ENCODE measurements at places on chromosomes 13 and 19. TPM values are rescaled to one million over a fixed set of nuclear protein-coding genes. Genes with fewer than 3 reads are reported as not detected.

DNA sequence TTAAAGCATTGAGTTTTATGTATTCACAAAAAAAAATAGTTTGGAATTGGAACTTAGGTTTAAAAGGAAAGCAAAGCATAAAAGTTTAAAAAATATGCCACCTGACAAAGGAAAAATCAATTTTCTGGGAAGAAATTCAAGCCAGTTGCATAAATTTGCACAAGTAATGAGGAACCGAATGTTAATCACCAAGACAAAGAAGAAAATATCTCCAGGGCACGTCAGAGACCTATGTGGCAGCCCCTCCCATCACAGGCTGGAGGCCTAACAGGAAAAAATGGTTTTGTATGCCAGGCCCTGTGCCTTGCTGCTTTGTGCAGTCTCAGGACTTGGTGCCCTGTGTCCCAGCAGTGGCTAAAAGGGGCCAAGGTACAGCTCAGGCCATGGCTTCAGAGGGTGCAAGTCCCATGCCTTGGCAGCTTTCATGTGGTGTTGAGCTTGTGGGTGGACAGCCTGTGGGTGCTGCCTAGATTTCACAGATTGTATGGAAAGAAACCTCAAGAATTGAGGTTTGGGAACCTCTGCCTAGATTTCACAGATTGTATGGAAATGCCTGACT is 767.2 kb upstream of the SLC10A2 start:
- no peaks in the 10 kb centered on the region for H3K27me3 ChIP-seq
- DNase-seq: no peak
- H3K4me3 ChIP-seq: no peak overlapping the region
- H3K36me3 ChIP-seq: no peaks in the 10 kb centered on the region

DNA sequence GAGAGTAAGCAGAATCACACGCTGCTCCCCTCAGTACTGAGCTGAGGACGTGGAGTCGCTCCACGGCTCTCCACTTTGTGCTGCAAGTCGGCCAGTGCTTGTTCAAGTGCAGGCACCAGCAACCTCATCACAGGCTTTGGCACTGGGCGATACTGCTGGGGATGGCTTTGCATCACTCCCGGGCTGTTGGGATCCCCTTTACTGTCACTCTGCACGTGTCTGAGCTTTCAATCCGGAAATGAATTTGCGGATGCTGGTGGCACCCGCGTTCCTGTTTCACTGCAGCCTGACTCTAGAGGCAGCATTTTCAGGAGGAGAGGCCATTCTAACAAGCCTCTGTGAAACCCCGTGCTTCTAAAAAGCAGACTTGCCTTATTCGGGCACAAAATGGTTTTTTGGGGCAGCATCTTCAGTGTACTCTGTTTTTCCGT is 19.1 kb downstream of the SMARCA4 start:
- no peaks in the 10 kb centered on the region for H3K27me3 ChIP-seq
- no peaks in the 10 kb centered on the region for H3K36me3 ChIP-seq
- H3K27ac ChIP-seq: no peak overlapping the region
- H3K4me3 ChIP-seq: peak overlapping the region; percentile 22
- DNase-seq: no peak
- peaks cover 10% of the 10 kb centered on the region for H3K4me1 ChIP-seq

Gene N4BP2L1
- total RNA-seq: 53.0 TPM

GRCh38 chr19:40398417-40399131 is 8.6 kb upstream of the HIPK4 start:
- H3K27me3 ChIP-seq: peaks cover 16% of the 10 kb centered on the region

- peaks cover 2% of the 10 kb centered on the region for H3K27me3 ChIP-seq
- no peaks in the 10 kb centered on the region for H3K36me3 ChIP-seq
- no peaks in the 10 kb centered on the region for H3K4me1 ChIP-seq
- H3K4me3 ChIP-seq: no peak overlapping the region
- no peak for DNase-seq
Observed at GRCh38 chr13:76848596-76848995, 37.6 kb downstream of the KCTD12 start.

DNA sequence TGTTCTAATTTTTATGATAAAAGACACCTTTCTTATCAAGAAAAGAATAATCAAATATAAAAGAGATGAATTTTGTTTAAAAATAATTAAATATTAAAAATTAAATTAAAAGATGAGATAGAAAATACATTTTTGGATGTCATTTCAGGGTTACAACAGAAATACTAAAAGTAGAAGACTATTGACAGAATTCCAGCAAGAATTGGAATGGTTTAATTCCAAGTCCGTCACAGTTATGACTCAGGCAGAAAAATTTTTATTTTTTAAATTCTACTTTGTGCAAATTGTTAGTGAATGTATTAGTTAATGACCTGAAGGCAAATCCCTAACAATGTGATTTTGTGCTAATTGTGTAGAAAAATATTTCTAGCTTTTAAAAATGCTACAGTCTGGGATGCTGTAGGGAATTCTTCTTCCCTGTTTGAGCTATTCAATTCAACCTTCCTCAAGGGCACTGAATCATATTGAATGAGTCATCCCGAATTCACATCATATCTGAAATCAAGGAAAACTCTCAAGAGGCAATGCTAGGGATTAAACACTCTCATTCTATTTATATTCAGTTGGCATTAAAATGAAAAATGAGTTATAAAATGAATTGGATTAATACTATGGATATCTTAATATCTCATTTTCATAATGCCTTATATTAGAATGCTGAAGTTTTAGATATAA is 633.5 kb upstream of the ATXN8OS start:
- no peaks in the 10 kb centered on the region for H3K4me1 ChIP-seq
- no peak overlapping the region for H3K27ac ChIP-seq
- H3K36me3 ChIP-seq: no peaks in the 10 kb centered on the region

DNA sequence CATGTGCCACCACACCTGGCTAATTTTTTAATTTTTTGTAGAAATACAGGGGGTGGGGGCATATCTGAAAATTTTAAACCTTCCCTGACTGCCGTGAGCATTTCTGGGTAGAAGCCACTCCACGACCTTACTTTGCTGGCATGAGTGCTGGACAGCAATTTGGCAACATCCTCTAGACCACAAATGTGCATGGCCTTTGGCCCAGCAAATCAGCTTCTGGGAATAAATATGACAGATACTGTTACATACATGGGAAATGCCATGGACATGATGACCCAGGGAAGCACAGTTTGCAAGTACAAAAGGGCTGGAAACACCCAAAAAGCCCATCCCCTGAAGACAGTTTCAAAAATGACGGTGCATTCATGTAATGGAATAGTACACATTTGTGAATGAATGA is 3.2 kb upstream of the PVR start:
- no peaks in the 10 kb centered on the region for H3K36me3 ChIP-seq
- H3K27me3 ChIP-seq: peaks cover 17% of the 10 kb centered on the region
- no peak overlapping the region for H3K4me3 ChIP-seq
- H3K27ac ChIP-seq: no peak overlapping the region

GRCh38 chr13:37914781-37915391 is 45.3 kb upstream of the TRPC4 start:
- no peaks in the 10 kb centered on the region for H3K4me1 ChIP-seq
- H3K27ac ChIP-seq: no peak overlapping the region
- DNase-seq: no peak
- H3K4me3 ChIP-seq: no peak overlapping the region
- no peaks in the 10 kb centered on the region for H3K36me3 ChIP-seq

GRCh38 chr19:14301150-14301549 is 80.1 kb upstream of the ADGRE5 start:
- no peak overlapping the region for H3K27ac ChIP-seq
- H3K4me3 ChIP-seq: no peak overlapping the region
- H3K36me3 ChIP-seq: no peaks in the 10 kb centered on the region
- H3K4me1 ChIP-seq: no peaks in the 10 kb centered on the region

Gene STAP2
- 8.4 TPM for total RNA-seq

DNA sequence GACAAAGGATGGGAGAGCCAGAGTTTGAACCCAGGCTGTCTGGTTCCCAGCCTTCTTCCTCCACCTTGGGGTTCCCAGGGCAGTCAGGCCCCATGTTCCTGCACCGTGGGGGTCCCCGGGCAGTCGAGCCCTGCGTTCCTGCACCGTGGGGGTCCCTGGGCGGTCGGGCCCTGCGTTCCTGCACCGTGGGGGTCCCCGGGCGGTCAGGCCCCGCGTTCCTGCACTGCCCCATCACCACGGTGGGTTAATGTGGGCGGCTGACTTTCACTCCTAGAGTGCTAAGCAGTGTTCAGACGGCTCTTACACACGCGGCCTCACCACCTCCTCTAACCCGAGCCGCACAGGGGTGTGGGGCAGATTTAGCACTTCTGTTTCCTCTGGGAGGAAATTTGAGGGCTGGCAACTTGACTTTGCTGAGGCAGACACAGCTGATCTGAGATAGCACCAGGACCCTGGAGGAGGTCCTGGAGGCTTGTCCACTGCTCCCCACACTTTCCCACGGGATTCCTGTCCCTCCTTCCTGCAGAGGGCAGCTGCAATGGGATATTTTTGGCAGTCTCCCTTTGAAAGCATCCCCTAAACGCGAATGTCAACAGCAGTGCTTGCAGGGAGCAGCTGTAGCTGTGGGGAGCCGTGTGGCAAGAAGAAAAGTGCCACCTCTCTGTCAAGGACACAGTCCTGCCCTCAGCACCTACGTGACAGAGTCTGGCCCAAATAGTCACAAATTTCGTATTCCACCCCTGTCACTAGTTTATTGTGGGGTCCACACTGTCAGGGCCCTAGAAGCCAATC is 239.4 kb downstream of the TEX29 start:
- H3K4me1 ChIP-seq: no peaks in the 10 kb centered on the region
- no peaks in the 10 kb centered on the region for H3K36me3 ChIP-seq
- H3K27ac ChIP-seq: no peak overlapping the region
- no peak overlapping the region for H3K4me3 ChIP-seq

GRCh38 chr19:32164384-32164992 is 180.9 kb upstream of the ZNF507 start:
- no peak for DNase-seq
- H3K4me3 ChIP-seq: no peak overlapping the region
- H3K4me1 ChIP-seq: no peaks in the 10 kb centered on the region

- H3K36me3 ChIP-seq: no peaks in the 10 kb centered on the region
- no peak overlapping the region for H3K27ac ChIP-seq
- H3K27me3 ChIP-seq: peaks cover 10% of the 10 kb centered on the region
- DNase-seq: no peak
- H3K4me3 ChIP-seq: no peak overlapping the region
- no peaks in the 10 kb centered on the region for H3K4me1 ChIP-seq
Observed at GRCh38 chr13:44364345-44365000, 9.2 kb upstream of the SERP2 start.

GRCh38 chr19:50639121-50640112 is at the start of gene SYT3:
SYT3 (minus strand) TSS chr19:50639881; CDS start chr19:50637411, 2,470 bp downstream.
- H3K4me1 ChIP-seq: peaks cover 5% of the 10 kb centered on the region
- H3K27ac ChIP-seq: no peak within 1 kb of the TSS
- no peaks in the 10 kb centered on the region for H3K36me3 ChIP-seq
- H3K4me3 ChIP-seq: peak within 1 kb of the TSS; percentile 83
- DNase-seq: peak; percentile 52

DNA sequence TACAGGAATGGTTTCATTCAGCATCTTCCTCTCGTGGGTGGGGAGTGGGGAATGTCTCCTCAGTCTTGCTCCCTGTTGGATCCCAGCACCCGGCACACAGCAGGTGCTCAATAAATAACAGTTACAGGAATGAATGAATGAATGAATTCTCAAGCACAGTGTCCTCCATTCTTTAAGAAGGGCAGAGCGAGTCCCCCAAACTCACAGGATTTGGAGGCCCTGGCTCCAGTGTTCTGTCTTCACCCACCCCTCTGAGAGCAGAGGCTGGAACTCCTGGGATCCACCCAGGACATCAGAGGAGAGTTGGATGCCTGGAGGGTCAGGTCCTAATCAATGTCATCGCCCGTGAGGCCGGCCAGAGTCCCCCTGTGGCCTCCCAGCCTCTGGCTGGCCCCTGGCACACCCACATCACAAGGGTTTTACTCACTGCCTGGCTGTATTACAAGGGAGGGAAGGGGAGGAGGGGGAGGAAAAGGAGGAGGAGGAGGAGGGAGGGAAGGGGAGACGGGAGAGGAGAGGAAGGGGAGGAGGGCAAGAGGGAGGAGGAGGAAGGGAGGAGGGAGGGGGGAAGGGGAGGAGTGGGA is 8.7 kb upstream of the CREB3L3 start:
- DNase-seq: no peak
- H3K36me3 ChIP-seq: no peaks in the 10 kb centered on the region
- H3K27ac ChIP-seq: no peak overlapping the region

- no peak overlapping the region for H3K27ac ChIP-seq
- no peak for DNase-seq
- peaks cover 21% of the 10 kb centered on the region for H3K27me3 ChIP-seq
- no peak overlapping the region for H3K4me3 ChIP-seq
- no peaks in the 10 kb centered on the region for H3K36me3 ChIP-seq
- peaks cover 2% of the 10 kb centered on the region for H3K4me1 ChIP-seq
Observed at GRCh38 chr13:78786459-78786858, 127.5 kb upstream of the OBI1 start.

Gene RXFP2
- not detected for total RNA-seq

DNA sequence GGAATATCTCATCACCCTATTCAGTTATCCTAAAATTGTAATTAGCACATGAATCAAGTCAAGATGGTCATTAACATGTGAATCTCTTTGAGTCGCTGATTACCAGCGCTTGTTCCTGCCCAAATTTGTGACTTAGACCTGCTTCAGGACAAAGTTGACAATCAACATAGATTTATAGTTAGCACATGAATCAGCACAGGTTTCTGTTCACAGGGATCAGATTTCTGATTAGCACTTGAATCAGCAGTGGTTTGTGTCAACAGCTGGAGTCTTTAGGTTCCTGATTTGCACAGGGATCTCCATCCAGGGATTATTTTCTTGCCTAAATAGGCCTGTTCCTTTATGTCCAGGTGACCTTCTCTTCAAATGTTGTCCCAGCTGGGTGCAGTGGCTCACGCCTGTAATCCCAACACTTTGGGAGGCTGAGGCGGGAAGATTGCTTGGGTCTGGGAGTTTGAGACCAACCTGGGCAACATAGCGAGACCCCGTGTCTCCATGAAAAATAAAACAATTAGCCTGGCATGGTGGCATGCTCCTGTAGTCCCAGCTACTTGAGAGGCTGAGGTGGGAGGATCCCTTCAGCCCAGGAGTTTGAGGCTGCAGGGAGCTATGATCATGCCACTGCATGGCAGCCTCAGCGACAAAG is 3.8 kb upstream of the LRFN3 start:
- H3K36me3 ChIP-seq: no peaks in the 10 kb centered on the region
- H3K4me1 ChIP-seq: peaks cover 27% of the 10 kb centered on the region
- H3K4me3 ChIP-seq: no peak overlapping the region
- DNase-seq: no peak
- no peak overlapping the region for H3K27ac ChIP-seq

Gene PDX1
- not detected for total RNA-seq

Gene TYROBP
- total RNA-seq: 11.2 TPM

DNA sequence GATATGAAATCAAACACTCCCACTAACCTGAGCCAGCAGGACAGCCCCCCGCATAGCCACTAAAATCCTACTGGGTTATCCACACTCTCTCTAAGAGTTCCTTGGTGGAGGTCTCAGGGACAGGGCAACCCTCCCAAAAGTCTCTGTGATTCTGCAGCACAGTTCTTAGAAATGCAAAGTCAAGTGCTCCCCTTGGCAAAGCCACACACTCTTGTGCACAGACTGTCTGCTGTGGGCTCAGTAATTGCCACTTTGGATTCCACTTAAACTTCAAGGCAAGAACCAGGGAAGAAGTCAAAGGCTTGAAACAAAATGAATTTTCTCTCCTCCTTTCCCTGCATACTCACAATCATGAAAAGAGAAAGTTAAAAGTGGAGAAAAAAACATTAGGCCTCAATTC is 61.5 kb downstream of the DOCK9 start:
- no peak overlapping the region for H3K4me3 ChIP-seq
- peaks cover 23% of the 10 kb centered on the region for H3K4me1 ChIP-seq
- DNase-seq: no peak
- peaks cover 53% of the 10 kb centered on the region for H3K36me3 ChIP-seq

- H3K36me3 ChIP-seq: no peaks in the 10 kb centered on the region
- no peak overlapping the region for H3K27ac ChIP-seq
- no peak for DNase-seq
Observed at GRCh38 chr13:43730642-43731041, 56.1 kb downstream of the ENOX1 start.

Gene SLITRK6
- not detected for total RNA-seq
